ENCODE measurements at places on chromosomes 7 and 10.

- peak; percentile 19 for DNase-seq
Measured at GRCh38 chr7:20307119-20307518, 23.6 kb upstream of the ITGB8 start.

- DNase-seq = no peak
Measured at GRCh38 chr10:96073722-96074121, 30.3 kb downstream of the CCNJ start.

DNA sequence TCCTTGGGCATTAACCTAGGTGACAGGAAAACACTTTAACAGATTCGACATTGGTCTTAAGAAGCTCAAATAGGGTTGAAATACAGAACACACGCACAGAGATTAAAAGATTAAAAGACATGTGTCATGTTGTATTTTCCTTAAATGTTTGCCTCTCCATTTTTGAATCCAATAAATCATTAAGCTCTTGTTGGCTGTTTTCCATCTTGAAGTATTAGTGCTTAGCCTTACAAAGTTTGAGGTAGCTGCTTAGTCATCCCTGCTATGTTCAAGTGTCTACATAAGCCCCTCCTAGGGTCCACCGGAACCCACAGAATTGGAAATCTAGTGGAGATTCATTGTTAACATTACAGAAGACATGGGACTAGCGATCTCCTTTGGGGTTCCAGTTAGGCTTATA, 12.7 kb upstream of the GJD4 start:
- DNase-seq = no peak

- DNase-seq = no peak
Measured at GRCh38 chr7:121273467-121274167, 55.2 kb upstream of the WNT16 start.

GRCh38 chr7:12623223-12623622, 52.7 kb downstream of the SCIN start:
- no peak for DNase-seq

- DNase-seq = no peak
Measured at GRCh38 chr7:78083476-78084120, 285.0 kb downstream of the PHTF2 start.

GRCh38 chr7:8560501-8560900, 127.1 kb downstream of the NXPH1 start:
- DNase-seq = no peak

GRCh38 chr7:55070271-55070743, 51.5 kb downstream of the EGFR start:
- DNase-seq = no peak

DNA sequence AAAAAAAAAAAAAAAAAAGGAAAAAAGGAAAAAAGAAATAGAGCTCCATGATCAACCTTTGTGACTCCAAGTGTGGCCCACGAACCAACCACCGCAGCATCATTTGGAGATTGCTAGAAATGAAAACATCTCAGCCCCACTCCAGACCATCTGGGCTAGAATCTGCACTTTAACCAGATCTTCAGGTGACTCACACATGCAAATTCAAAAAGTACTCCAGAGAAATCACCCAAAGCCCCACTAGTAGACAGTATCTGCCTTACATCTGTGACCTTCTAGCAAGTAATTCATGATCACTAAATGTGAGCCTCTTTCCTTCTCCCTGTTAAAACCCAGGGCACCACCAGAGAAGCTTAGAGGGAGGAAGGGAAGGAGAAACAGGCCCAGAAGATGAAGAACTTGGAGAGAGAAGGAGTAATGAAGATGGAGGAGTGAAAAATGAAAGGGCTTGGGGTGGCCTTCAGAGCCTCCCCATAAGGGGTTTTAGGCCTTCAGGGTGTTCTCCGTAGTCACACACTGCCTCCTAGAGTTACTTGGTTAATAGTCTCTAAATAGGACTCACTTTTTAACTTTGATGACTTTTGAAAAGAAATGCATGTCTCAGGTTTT, 94.0 kb downstream of the SLC37A3 start:
- no peak for DNase-seq

DNA sequence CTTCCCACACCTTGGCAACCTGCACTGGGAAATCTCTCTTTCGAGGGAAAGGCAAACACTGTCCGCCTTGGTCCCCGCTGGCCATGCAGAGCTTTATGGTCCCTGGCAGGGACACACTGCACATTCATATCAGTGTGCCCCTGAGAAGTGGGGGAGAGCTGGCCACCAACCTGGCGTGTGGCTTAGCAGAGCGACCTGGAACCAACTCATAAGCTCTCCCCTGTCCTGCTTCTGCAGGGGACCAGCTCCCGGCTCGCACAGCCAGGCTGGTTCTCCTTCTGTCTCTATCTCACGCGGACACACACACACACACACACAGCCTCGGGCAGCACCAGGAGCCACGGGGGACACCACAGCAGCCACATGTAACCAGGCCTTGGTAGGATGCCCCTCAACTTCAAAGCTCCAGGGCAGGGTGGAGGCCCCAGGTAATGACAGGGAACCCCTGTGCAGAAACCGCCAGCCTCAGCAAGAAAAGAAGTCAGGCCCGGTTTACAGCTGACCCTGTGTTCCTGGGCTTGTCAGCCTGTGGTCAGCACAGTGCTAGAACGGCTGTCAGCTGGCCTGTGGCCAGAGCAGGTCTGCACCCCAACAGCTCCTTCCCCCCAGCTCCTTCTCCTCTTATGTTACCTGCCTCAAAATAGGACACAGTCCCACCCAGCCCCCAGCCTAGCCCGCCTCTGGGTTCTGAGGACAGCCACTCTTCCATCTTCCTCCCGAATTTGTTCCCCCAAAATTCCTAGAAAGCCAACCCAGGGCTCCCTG, 69.3 kb downstream of the OAT start:
- no peak for DNase-seq

DNA sequence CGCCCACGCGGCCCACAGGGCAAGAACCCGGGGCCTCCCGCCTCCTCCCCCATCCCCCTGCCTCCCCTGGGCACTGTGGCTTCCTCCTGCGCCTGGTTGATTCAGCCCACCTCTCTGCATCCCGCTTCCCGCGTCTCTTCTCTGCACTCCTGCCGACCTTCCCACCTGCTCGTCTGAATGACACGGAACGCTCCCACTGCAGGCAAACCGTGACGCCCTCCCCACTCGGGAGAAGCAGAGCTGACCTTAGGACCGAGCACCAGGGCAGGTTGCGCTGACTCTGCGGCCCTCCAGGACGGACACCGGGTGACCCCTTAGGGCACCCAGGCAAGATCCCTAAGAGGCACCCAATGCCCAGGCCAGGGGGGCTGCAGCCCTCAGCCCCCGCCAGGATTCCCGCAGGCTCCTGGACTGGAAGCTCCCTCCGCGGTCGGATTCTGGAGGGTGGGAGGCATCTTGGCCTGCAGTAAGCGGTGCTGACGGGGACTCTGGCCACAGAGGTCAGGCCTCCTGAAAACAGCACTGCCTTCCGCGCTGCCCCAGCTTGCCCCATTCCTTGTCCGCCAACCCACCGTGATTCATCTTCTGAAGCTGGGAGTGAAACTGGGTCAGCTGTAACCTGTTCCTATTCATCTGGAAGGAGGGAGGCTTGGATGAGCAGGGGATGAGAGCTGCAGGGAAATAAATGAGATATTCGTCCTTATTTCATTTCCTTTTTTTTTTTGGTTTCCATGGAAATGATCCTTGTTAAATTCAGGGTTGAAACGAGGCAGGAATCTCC, 990 bp downstream of the CALML3 start:
- DNase-seq = no peak
